Stimulated activated CD4-positive, alpha-beta T cell treated with anti-CD3 and anti-CD28 coated beads, Interleukin-2, amount 100 ng/mL, for 48 hours (primary cell): ENCODE measurements at places on chromosomes 1 and 21.

DNA sequence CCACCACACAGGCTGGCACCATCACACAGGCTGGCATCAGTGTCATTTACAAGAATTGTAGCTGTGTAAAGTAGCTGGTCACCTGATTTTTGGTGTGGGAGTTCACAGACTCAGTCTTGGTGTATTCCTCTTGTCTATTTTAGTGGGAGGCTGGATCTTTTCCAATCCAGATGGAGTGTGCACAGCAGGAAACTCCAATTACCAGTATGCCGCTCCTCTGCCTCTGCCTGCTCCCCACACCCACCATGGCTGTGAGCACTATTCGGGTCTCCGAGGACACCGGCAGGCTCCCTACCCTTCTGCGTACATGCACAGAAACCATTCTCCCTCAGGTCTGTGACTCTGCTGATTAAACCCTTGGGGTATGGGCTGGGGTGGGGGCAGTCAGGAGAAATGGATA is 24.2 kb downstream of the TBX19 start:
- no peak for DNase-seq

GRCh38 chr1:244054247-244054923 is 3.3 kb downstream of the ZBTB18 start:
- no peak for DNase-seq

GRCh38 chr1:111852261-111852721 is 96.6 kb downstream of the DDX20 start:
- no peak for DNase-seq

DNA sequence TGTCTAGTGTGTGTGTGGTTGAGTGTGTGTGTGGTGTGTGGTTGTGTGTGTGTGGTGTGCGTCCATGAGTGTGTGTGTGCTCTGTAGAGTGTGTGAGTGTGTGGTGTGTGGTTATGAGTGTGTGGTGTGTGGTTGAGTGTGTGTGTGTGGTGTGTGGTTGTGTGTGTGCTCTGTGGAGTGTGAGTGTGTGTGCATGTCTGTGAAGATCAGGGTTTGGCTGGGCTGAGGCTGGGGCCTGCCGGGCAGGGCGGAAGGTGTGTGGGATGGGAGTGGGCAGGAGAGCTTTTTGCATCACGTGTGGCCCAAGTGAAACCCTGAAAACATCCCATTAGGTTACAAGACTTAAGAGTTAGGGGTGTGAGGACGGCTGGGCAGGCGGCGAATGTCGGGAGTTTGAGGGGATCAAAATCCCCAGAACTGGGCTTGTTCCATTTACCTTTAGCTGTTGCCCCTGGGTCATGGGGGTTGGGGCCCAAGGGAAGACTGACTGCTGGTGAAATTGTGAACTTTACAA is 2.9 kb upstream of the FCMR start:
- no peak for DNase-seq

GRCh38 chr1:34786521-34787325 is 5.7 kb downstream of the GJB3 start:
- peak; percentile 61 for DNase-seq

- no peak for DNase-seq
Measured at GRCh38 chr21:39595465-39595864, 17.3 kb upstream of the B3GALT5 start.

DNA sequence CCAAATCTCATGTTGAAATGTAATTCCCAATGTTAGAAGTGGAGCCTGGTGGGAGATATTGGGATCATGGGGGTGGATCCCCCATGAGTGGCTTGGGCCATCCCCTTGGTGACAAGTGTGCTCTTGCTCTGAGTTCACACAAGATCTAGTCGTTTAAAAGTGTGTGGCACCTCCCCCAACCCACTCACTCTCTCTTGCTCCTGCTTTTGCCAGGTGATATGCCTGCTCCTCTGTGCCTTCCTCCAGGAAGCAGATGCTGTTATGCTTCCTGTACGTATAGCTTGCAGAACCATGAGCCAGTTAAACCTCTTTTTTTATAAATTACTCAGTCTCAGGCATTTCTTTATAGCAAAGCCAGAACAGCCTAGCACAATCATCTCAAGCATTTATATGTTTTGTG is 23.0 kb upstream of the HSPA13 start:
- DNase-seq = no peak

GRCh38 chr1:69737527-69738185 is 169.9 kb downstream of the LRRC7 start:
- peak; percentile 7 for DNase-seq

- no peak for DNase-seq
Measured at GRCh38 chr1:105874621-105875020, 1181.9 kb upstream of the PRMT6 start.

- peak; percentile 54 for DNase-seq
Measured at GRCh38 chr1:93614986-93615581, 66.6 kb downstream of the BCAR3 start.

GRCh38 chr21:26659182-26659581 is 86.1 kb upstream of the CYYR1 start:
- no peak for DNase-seq

DNA sequence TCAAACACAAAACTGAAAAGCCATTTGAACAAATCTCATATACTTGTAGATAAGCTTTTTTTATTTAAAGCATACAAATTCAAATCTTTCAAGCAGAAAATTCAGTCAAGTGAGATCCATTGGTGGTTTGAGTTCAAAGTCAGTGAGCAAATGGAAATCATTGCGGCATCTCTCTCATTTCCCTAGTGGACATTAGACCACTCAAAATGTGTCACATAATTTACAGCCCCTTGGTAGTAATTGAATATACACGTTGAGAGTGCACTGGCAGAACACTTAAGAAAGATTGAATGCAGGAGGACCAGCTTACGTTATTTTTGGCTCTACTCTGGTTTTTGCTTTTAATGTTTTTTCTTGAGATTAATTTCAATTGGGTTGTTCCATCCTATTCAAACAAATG is 633.7 kb downstream of the USP25 start:
- no peak for DNase-seq

- no peak for DNase-seq
Measured at GRCh38 chr21:39633770-39634181, 21.0 kb downstream of the B3GALT5 start.

- DNase-seq = no peak
Measured at GRCh38 chr1:43968348-43968948, 1.4 kb upstream of the DPH2 start.

GRCh38 chr1:60662486-60663044 is 419.8 kb upstream of the NFIA start:
- DNase-seq = no peak

DNA sequence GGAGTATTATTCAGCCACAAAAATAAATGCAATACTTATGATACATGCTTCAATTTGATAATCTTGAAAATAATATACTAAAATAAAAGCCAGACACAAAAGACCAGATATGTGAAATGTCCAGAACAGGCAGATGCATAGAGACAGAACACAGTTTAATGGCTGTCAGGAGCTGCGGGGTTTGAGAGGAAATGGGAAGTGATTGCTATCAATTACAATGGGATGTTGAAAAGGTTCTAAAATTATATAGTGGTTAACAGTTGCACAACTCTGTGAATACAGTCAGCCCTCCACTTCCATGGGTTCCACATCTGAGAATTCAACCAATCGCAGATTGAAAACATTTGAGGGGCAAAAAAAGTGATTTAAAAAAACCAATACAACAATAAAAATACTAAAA is 54.0 kb downstream of the LTN1 start:
- DNase-seq = no peak

GRCh38 chr1:224507771-224508523 is 73.3 kb upstream of the WDR26 start:
- DNase-seq = no peak

- DNase-seq = no peak
Measured at GRCh38 chr1:4117196-4117595, 217.1 kb upstream of the C1orf174 start.

GRCh38 chr1:71080230-71080738 is 551 bp downstream of the ZRANB2 start:
- peak; percentile 1 for DNase-seq

- DNase-seq = no peak
Measured at GRCh38 chr1:7476861-7477547, 294.1 kb upstream of the VAMP3 start.
